DMS79 treated with DMSO at 0.1 percent for 48 hours (cell line): ENCODE measurements at places on chromosomes 3 and 15.

DNA sequence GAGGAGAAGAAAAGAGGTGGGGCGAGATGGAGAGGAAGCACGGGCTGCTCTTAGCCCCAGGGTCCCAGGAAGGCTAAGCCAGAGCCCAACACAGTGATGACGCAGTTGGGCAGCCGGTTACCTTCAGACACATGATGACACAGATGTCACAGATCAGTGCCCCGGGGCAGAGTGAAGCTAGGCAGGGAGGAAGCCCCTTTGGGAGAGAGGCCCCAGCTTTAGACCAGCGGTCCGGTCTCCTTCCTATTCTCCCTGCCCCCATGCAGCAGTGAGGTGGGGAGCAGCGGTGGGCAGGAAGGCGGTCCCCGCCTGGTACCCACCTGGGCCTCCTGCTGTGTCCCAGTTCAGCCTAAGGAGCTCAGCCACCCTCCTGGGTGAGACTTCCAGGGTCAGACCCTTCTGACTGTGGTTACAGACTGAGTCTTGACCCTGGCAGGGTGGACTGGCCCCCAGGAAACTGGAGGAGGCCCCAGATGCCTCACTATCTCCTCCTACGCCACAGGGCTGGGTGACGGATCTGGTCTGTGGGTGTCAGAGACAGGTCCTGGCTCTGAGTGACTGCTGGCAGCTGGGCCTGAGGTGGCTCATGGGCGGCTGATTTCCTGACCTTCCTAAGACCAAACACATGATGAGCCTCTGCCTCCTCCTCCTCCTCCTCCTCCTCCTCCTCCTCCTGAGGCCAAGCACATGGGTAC, 38.8 kb upstream of the LINGO1 start:
- DNase-seq: no peak

DNA sequence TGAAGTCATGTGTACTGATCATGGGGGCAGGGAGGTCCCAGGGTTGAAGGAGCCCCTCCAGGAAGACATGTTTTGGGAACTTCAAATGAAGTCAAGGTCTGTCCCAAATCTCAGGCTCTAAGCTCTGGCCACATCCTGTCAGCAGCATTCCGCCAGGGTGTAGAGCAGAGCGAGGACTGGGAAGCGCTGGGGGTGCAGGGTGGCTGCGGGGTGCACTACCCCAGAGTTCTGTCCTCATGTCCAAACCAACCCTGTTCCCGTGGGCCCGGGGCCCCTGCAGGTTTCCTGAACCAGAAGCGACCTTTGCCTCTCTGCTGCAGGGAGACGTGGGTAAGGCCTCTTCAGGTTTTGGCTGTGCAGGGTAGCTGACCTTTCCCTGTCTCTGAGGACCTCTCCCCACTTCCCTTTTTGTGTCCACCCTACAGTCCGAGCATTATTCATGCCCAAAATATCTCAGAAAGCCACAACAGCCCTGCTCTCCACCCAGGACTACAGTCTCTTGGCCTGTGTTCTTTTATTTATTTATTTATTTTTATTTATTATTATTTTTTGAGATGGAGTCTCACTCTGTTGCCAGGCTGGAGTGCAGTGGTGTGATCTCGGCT, 26.6 kb upstream of the FLNB start:
- DNase-seq: no peak

GRCh38 chr3:117750674-117751269, 1041.2 kb downstream of the TUSC7 start:
- no peak for DNase-seq

DNA sequence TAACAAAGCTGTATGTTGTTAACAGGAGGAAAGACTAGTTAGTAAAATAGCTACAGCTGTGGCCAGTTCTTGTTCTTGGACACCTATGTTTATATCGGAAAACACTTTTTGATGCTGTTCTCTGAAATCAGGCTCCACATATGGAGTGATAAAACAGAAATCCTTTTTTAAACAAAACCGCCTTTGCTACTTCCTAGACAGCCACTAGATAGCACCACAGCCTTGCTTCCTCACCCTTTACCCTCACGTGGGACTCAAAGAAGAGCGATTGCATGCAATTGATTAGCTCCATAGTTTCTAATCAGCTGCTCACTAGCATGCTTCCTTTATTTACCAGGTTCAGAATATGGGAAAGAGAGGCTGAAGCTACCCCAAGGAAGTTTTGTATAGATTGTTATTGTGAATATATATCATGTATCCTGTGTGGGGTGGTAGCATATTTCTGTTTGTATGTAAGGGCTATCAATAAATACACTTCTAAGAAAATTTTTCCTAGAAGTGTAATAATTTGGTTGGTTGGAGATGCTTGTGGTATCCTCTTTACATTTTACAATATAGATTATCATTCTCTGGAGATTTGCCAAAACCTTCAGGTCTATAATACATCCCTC, 4.3 kb upstream of the MTFMT start:
- DNase-seq: no peak

- DNase-seq: no peak
These were observed 23.5 kb downstream of the MYH15 start for GRCh38 chr3:108486941-108487340.

GRCh38 chr3:102571720-102572384, 137.0 kb downstream of the ZPLD1 start:
- no peak for DNase-seq

GRCh38 chr15:26260517-26261133, 397.5 kb upstream of the ATP10A start:
- no peak for DNase-seq

DNA sequence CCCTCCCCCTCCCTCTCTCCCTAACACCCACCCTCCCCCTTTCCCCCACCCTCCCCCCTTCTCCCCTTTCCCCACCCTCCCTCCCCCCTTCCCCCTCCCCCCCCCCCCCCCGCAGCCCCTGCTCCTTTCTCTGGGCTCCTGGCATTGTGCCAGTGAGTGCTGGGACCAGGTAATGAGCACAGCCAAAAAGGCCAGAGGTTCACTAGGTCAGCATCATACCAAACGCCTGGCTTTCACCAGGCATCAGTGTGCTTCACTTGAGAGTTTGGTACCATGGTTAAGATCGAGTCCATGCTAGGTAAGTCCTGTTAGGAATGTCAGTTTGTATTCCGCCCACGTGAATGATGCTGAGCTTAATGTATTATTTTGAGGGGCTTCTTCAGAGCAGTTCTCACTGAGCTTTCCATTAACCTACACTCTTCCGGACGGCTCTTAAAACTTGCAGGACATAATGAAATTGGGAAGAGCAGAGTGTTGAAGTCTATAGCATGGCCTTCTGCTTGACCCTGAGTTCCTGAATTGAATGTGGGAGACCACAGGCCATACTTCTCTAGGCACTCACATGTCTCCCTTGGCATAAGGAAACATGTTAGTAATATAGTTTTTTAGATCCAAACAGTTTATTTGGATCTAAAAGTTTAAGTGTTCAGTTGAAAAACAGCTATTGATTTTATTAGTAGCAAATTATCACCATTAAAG, 45.6 kb downstream of the SENP2 start:
- no peak for DNase-seq

DNA sequence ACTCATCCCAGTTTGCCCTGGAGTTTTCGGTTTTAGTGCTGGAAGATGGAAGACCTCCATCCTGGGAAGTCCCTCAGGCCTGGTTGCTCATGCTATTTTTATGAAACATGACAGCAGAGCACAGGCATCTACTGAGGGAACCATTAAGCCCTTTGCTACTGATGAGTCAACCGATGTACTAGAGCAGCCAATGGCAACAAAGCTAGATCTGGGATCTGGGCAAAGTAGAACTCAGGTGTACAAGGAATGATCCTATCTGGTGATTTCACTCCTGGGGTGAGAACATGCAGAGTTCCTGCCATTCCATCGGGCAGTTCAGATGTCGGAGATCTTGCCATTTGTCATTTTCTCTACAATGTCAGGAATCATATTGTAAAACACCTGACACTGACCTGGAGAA, 166.2 kb upstream of the NSMCE3 start:
- DNase-seq: no peak

DNA sequence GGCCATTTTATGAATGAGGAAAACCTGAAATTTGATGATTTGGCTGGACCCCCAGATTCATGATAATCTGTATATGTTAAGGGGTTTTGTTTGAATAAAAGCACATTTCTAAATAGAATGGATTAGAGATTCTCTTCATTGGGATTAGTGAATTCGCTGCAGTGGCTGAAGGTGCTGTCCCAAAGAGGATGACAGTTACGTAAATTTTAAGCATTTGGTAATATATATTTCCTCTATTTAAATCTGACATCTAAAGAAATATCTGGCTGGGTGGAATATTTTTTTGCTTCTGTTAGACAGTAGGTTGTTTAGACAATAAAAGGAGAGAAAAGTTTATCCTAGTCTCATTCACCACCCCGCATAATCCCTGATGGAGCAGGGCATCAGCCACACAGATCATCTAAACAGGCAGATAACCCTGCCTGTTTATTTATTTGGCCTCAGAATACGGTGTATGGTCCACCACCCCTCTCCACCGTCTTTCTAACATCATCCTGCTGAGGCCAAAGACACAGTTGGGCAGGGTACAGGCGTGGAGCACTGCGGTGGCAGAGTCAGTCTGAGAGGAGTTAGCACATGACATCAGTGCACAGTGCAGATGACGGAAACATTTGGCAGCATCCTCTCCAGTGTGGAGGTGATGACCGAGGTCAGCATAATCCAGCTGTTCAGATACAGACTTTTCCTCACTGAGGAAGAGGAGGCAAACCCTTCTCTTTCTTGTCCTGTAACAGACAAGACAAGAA, 20.4 kb upstream of the NFKBIZ start:
- DNase-seq: no peak

GRCh38 chr3:52502808-52503350, 7.7 kb downstream of the STAB1 start:
- no peak for DNase-seq

DNA sequence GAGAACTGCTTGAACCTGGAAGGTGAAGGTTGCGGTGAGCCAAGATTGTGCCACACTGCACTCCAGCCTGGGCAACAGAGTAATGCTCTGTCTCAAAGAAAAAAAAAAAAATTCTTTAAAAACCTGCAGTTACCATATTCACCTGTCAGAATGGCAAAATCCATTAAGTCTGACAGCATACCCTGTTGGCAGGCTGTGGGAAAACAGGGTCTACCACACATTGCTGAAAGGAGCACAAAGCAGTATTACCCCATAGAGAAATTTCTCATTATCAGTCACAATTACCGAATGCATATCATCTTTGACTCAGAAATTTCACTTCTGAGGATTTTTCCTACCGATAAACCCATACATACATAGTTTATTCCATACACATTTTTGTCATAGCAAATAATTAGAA, 264.1 kb upstream of the SLCO3A1 start:
- no peak for DNase-seq

- DNase-seq: no peak
These were observed 81.0 kb downstream of the CDC25A start for GRCh38 chr3:48107227-48107626.

DNA sequence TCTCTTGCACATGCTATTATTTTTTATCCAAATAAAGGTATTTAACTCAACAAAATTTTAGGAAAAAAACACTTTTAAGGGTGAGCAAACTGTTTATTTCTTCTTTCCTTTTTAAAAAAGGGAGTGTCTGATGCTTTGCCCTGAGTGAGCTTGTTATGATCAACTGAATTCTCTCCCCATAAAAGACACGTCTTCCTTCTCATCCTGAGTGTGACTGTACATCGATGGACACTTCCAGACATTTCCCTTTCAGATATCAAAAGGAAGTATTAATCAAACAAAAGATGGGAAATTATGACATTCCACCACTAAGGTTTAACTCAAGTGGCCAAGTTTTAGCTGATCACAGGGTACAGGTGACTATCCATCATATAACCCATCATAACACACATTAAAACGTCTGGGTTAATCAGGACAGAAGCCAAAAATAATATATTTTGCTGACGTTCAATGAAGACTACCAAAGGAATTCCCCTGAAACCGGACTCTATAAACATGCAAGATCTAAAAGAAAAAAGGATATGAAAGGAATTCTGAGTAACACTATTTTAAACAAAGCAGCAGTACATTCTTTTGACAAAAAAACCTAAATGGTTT, 354.8 kb downstream of the MECOM start:
- no peak for DNase-seq

DNA sequence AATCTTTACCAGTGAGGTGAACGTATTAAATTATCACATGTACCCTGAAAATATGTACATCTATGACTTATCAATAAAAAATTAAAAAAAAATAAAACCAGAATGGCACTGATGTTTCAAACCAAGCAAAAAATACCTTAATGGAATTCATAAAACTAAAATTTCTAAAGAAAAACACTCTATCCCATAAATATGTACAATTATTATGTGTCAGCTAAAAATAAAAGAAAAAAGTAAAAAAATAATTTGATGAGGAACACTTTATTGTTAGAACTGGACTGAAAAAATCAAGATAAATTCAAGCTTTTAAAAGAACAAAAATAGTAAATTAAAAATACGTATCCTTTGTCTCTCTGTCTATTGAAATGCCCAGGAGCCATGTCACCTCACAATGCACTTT, 63.1 kb downstream of the IL20RB start:
- no peak for DNase-seq

- no peak for DNase-seq
These were observed 12.2 kb downstream of the LRRK1 start for GRCh38 chr15:100931143-100931890.

DNA sequence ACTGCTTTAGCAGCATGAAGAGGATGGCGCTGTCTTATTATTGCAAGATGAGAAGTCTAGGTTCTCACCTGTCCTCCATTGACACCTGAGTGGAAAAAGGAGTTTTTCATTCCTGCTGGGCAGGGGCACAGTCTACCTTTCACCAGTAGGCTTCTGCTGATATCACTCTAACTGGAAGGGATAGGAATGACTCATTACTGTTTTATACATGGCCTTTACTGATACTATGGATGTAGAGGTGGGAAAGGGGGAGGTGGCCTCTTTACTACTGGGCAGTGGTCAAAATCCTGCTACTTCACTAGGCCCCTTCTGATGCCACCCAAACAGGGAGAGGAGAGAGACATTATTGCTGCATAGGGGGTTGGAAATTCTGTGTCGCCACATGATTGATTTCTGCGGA, 97.8 kb downstream of the BBX start:
- DNase-seq: no peak

DNA sequence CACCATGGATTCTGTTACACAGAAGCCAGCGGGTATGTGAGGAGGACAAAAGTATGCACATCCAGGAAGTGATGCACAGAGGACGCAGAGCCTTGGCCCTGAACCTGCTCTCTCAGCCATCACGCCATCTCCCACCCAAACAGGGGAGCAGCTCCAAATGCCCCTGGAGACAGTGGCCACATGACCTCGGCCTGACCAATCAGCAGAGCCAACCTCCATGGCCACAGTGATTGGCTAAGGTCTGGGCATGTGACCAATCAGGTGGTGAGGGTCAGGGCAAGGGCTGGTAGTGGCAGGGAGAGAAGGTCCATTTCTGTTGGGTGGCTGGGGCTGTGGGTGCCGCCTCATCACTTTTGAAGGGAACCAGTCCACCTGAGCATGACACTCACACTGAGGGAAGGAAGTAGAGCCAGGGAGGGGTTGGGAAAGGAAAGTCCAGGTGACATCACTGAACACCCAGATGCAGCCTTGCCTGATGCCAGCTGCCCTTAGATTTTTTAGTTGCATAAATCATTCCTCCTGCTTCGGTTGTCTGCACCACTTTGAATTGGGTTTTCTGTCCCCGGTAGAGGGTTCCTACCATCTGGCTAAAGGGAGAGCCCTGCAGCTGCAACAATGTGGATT, 70.3 kb upstream of the IQSEC1 start:
- no peak for DNase-seq
